Adrenal gland (tissue), 19 donors: ENCODE measurements at places on chromosomes 2 and 18. TPM values are rescaled to one million over a fixed set of nuclear protein-coding genes. Genes with fewer than 3 reads are reported as not detected.

The ARHGAP15 gene
- polyA plus RNA-seq: 13.0 TPM

The PUS10 gene
- polyA plus RNA-seq: 7.1 TPM

- no peak for DNase-seq
Measured at GRCh38 chr2:217941339-217941738, 61.5 kb downstream of the TNS1 start.

The PLA2R1 gene
- 5.4 TPM for polyA plus RNA-seq

GRCh38 chr2:171807831-171808393, 86.1 kb downstream of the SLC25A12 start:
- DNase-seq: no peak

The PARD3B gene
- polyA plus RNA-seq: 4.9 TPM

- DNase-seq: no peak
Measured at GRCh38 chr2:2838548-2838845, 507.4 kb upstream of the MYT1L start.

- peak; percentile 25 for DNase-seq
Measured at GRCh38 chr18:79625195-79625923, 54.2 kb upstream of the CTDP1 start.

DNA sequence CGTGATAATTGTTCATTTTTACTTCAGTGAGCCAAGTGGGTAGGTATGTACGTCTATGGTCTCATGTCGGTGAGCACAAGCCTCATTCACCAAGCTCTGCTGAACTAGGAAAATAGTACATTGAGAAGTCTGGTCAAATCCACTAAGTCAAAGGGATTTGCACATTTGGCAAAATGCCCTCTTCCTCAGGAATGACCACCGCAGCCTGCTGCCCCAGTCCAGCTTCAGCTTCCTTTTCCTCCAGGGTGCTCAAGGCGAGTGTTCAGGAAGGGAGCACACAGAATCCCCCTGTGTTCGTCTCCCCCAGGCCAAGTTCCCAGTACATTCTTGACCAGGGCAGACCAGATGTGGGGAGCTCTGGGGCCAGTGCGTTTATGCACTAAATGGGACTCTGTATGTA, 23.0 kb downstream of the TCF7L1 start:
- no peak for DNase-seq

- DNase-seq: no peak
Measured at GRCh38 chr2:96591494-96591893, 46.6 kb downstream of the KANSL3 start.

DNA sequence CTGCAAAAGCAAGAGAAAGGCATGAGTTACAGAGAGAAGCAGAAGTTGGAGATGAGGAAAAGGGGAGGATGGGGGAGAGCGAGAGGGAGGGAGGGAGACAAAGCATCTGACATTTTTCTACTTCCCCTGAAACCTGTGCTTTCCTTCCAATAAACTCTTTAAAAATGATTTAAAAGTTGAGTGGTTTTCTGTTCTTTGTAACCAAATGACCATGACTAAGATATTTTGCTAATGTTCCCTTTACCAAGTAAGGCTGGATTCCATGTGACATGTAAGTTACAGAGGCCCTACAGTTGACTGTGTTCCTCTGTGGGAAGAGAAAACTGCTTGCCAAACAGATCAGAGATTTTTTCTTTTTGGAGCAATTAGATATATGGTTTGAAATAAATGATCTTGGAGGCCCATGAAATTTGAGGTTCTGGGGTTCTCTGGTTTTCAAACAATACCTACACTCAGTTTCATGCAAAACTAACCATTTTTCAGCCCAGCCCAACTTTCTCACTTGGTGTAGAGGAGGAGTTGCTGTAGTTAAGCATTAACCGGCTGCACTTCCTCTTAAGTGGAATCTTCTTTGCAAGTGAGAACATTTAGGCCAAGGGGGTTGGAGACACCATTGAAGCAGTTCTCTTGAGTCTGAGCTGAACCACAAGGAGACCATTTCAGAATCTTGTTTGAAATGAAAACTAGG, 34.5 kb downstream of the INSIG2 start:
- DNase-seq: no peak

The GNAL gene
- 0.48 TPM for polyA plus RNA-seq

The KCNIP3 gene
- polyA plus RNA-seq: 0.79 TPM

The PAX8 gene
- 13.3 TPM for polyA plus RNA-seq

DNA sequence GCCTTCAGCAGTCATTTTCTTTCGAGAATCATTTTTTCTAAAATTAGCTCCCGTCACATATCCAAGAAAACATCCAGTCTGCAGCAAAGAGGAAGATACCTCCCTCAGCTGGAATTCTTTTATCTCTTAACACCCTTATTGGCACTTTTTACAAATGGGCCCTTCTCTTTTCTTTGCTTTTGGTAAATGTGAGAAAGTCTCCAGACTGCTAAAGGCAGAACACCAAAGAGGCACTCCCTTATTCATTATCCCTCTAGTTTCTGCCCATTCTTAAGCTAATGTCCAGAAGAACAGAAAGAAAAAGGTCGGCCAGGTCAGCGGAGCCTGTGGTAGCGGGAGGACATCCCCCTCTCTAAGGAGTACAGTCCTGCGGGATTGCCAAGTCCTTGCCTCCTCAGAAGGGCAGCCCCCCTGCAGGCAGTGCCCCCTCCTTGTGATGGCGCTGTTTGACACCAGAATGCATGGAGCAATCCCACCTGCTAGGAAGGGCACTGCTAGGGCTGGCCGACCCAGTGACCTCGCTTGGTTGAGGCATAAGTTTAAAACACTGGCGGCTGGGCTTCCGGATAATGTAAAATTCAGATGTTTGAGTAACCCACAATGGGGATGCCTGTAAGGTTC, 34.0 kb downstream of the ST6GAL2 start:
- no peak for DNase-seq

The CNGA3 gene
- polyA plus RNA-seq: 0.24 TPM

DNA sequence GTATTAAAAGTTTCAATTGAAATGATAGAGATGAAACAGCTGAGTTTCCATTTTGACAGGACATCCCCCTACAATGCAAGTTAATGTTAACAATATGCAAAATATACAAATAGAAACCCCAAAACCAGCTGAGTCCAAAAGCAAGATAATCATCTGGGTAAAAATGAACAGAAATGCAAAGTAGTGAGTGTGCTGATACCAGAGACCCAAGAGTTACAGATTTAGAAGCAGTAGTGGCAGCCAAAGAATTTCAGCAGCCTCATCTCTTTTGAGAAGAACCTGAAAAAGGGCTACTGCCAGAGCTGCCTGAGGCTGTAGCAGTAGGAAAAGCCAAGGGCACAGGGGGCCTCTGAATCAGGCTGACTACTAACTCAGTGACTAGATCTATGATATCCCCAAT, 82.6 kb downstream of the THADA start:
- no peak for DNase-seq

- DNase-seq: no peak
Measured at GRCh38 chr2:142217804-142218203, 87.0 kb upstream of the LRP1B start.

- no peak for DNase-seq
Measured at GRCh38 chr2:72082021-72082601, 65.6 kb downstream of the CYP26B1 start.

- DNase-seq: no peak
Measured at GRCh38 chr2:60634438-60634837, 81.0 kb upstream of the BCL11A start.

The FOXD4L1 gene
- polyA plus RNA-seq: 0.47 TPM

DNA sequence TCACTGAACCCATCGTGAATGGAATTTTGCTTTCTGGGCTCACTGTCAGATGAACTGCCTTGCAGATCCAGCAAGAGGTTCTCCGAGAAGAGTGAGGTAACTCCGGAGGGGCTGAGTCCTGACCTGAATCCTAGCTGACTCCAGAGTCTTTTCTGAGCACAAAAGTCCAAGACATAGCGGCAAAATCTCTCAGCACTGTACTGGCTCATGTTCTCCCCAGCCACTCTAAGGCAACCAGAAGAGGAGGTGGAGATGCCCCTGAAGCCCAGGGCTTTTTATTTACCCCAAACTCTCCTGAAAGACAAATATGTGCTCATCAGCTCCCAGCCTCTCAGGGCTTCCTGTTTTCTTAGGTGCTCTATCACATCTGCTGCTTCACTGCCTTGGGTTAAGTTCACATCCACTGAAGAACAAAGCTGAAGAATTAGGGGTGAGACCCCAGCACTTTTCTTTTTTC, 221.8 kb downstream of the MREG start:
- DNase-seq: no peak

DNA sequence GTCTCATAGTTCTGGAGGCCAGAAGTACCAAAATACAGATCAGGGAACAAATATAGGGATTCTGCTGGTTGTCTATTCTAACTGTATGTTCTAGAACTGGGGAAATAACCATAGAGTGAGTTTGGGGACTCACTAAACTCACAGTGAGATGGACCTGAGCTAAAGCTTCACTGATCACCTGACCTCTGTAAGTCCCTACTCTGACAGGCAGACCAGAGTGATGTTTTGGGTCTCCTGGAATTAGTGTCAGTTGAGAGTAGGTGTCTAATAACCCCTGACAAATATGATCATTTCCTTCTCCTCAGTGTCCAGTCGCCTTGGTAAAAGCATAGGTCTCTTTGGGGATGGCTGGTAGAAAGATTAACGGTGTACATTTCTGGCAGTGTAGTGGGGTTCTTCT, 14.2 kb downstream of the PIKFYVE start:
- no peak for DNase-seq

DNA sequence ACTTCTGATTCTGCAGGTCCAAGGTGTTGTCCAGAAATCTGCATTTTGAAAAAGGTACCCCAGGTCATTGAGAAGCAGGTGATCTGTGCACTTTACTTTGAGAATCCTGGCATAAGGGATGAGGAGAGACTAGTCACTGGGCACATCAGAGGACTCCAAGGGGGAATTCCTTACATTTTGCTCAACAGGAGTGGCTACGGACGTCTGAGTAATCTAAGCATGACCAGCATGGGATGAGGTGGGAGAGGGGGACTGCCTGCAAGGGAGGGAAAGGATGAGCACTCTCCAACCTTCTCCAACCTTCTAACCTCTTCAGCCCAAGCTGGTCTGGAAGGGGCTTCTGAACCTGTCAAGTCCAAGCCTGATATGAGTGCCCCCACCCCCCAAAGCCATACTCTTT, 55.5 kb downstream of the MARCHF4 start:
- DNase-seq: no peak

GRCh38 chr18:52325997-52326396, 14.0 kb upstream of the DCC start:
- no peak for DNase-seq

GRCh38 chr18:9101730-9102507, 580 bp upstream of the NDUFV2 start:
- no peak for DNase-seq

- no peak for DNase-seq
Measured at GRCh38 chr2:25561136-25561850, 112.1 kb downstream of the DTNB start.

The INHA gene
- 120 TPM for polyA plus RNA-seq

The MAP2 gene
- polyA plus RNA-seq: 2.2 TPM

DNA sequence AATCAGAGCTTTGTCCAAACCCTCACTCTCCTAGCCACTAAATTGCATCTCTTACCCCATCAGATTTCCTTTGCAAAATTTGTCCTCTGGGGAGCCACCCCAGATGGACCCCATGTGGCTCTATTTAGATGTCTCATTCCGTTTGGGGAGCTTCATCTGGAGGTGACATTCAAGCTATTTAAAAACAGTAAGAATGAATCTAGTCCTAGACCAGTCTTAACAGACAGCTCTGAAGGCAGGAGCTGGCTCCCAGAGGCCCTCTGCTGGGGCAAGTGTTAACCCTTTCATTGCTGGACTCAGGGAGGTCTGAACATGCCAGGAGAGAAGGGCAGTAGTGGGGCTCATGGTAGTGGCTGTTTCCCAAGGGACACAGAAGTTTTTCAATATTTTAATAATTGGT, 59.2 kb downstream of the RPL37A start:
- DNase-seq: no peak

- no peak for DNase-seq
Measured at GRCh38 chr2:143482316-143482715, 353.1 kb downstream of the ARHGAP15 start.

- peak; percentile 97 for DNase-seq
Measured at GRCh38 chr2:127398239-127398590, 10.4 kb upstream of the MAP3K2 start.

The IL1RN gene
- 2.6 TPM for polyA plus RNA-seq

DNA sequence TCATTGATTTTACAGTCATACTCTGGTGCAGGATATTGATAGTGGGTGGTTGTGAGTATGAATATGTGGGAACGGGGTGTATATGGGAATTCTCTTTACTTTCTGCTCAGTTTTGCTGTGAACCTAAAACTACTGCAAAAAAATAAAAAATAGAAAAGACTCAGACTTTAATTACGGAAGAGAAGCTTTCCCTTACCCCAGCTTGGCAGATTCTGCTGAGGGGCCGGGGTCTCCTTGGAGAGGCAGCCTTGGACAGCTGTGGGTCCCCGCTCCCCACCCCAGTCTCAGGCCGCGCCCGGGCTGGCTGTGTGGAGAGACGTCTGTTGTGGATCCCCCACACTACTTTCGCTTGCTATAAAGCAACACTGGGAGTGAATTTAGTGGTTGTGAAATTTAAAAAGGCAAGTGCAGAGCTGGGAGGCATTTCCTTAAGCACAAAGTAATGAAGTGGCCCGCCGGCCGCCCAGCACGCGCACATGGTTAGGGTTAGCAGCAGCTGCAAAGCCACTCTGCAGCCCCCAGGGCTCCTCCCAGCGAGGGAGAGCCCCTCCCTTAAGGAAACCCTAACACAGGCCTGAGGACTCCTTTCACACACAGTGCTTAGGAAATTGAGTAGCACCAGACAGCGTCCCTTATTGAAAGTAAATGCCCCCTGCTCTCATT, 102.4 kb downstream of the DDX1 start:
- no peak for DNase-seq

The POMC gene
- 33.6 TPM for polyA plus RNA-seq

DNA sequence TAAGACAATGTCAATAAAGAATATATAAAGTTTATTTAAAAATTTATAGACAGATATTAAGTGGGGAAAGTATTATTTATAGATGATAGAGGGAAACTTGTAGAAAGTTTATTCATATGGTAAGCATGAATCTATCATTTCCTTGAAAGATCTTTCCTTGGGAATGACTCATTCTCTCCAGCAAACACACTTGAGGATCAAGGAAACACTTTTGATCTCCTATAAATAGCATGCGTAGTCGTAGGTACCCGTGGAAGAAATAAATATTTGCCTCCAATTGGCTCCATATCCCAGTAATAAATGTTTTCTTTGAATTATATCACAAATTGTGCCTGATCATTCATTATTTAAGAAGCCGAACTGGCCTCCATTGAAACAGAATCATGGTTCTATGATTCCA, 483.4 kb downstream of the RNF144A start:
- DNase-seq: no peak

GRCh38 chr2:88500691-88501090, 48.2 kb upstream of the FOXI3 start:
- no peak for DNase-seq

DNA sequence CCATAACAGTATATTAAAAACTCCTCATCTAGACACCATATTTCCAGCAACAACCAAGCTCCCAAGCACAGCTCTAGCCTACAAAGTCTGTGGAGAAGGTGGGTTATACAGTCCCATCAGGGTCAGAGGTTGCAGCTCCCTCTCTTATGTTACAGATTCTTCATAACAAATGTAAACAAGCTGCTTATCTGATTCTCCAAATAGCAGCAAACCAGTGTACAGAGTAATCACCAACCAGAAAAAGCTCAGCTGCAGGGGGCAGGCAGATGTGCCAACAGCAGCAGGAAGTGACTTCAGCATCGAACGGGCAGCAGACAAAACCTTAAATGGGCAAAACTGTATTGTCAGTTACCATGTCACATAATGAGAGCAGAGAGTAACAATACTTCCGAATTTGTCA, 52.9 kb upstream of the NABP1 start:
- peak; percentile 14 for DNase-seq

The KCNG2 gene
- 0.40 TPM for polyA plus RNA-seq

- no peak for DNase-seq
Measured at GRCh38 chr18:63907664-63908063, at the start of gene SERPINB10. Gene SERPINB10, plus strand, starts transcription at chr18:63907958. Its CDS starts 7,553 bp downstream, at chr18:63915511.

The CHAC2 gene
- polyA plus RNA-seq: 2.0 TPM
